ENCODE measurements at places on chromosomes 1 and 21. TPM values are rescaled to one million over a fixed set of nuclear protein-coding genes. Genes with fewer than 3 reads are reported as not detected.

Gene C4BPB
- total RNA-seq: 2.2 TPM

Gene SCNM1
- total RNA-seq: 57.0 TPM

Gene CLCN6
- 10.8 TPM for total RNA-seq

Gene ELAVL4
- not detected for total RNA-seq

Gene OR2M3
- not detected for total RNA-seq

Gene TRPM2
- total RNA-seq: 3.7 TPM

Gene C21orf58
- total RNA-seq: 23.9 TPM

Gene FMN2
- total RNA-seq: not detected

GRCh38 chr1:215508311-215508710 is 58.8 kb upstream of the KCTD3 start:
- DNase-seq: no peak

DNA sequence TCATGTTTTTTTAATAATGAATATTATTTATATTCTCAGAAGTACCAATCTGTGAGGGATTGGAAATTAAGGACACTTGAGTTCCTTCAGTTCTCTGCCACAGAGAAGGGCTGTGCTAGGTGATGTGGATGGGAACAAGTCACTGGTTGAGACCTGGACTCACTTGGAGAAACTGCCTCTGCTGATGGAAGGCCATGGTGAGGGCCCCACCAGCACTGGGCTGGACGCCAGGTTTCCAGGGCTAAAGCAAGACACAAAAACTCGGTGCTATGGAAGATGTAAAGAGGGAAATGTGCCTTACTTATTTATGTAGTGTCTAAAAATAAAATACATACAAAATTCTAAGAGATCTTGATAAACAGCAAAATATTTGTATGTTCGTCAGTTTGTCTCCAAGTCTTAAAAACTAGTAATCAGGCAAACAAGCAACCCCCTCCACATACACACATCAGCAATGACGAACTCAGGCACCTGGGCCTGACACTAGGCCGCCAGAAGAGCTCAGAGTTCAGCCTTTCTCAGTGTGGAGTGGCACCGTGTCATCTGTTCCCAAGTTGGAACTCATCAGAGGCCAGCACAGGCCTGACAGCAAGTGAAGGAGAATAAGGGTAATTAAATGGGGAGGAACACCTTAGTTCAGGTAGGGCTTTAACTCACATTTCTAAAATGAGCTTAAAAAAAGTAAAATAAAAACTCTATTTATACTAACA is 19.6 kb downstream of the SIPA1L2 start:
- DNase-seq: no peak

GRCh38 chr1:20078171-20078651 is 8.2 kb downstream of the PLA2G5 start:
- no peak for DNase-seq

DNA sequence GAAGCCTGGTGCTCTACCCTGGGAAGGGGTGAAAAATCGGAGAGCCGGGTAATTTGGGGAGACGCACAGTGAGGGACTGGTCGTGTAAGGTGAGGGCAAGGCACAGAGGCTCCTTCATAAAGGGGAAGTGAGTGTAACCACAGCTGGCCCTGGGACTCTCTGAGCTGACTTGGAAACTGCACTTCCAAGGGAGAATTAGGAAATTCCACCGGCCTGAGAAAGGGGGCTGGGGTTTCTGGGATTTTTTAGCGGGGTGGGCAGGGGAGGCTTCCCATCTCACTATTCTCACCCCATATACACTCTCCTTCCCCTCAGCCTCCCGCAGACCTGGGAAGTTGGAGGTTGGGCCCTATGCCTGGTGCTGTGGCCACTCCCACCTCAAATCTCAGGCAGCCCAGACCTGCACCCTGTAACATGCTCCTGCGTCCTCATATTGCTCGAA is 88.3 kb upstream of the IPO9 start:
- DNase-seq: no peak

GRCh38 chr1:63414691-63415365 is 47.4 kb downstream of the ALG6 start:
- no peak for DNase-seq

GRCh38 chr1:33460947-33461629 is 11.4 kb upstream of the ZSCAN20 start:
- DNase-seq: no peak

- DNase-seq: no peak
Observed at GRCh38 chr1:195794225-195794624, 814.0 kb downstream of the KCNT2 start.

DNA sequence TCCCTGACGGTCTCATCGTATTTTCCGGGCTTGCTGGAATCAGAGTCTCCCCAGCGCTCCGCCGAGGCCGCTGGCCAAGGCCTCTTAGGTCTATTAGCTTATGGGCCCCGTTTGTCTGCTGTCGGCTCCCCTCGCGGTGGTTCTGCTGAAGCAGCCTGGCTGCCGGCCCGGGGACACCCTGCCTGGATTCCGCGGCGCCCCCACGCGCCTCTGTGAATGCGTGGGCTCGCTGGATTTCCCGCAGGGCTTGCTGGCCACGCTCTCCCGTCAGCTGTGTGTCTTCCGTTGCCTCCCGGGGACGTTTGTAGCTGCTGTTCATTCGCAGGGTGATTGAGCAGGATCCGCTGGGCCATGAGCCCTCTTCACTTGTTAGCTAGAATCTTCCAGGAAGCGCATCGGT is 8.4 kb downstream of the LRRC3 start:
- no peak for DNase-seq

- no peak for DNase-seq
Observed at GRCh38 chr1:36248250-36248894, 24.1 kb downstream of the THRAP3 start.

- DNase-seq: no peak
Observed at GRCh38 chr21:34852448-34852847, 183.7 kb downstream of the CLIC6 start.

- DNase-seq: no peak
Observed at GRCh38 chr1:104163912-104164476, 414.3 kb downstream of the AMY1C start.

- no peak for DNase-seq
Observed at GRCh38 chr1:109185357-109185756, 28.4 kb upstream of the SARS1 start.

DNA sequence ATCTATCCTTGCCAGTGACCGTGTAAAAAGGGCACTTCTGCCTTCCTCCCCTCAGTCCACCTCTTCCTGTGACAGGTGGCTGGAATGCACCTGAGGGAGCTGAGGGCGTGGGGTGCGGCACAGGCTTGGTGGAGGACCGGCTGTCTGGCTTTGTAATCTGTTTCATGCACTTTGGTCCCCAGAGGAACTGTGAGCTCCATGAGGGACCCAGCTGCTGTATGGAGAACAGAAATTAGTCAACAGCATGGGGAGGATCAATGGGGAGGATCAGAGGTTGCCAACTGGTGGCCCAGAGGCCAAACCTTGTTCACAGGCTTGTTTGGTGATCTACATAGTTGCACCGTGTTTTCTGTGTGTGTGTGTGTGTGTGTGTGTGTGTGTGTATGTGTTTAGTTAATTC is 19.0 kb upstream of the LUZP1 start:
- DNase-seq: no peak

- peak; percentile 45 for DNase-seq
Observed at GRCh38 chr1:199684686-199685273, 342.7 kb upstream of the NR5A2 start.

DNA sequence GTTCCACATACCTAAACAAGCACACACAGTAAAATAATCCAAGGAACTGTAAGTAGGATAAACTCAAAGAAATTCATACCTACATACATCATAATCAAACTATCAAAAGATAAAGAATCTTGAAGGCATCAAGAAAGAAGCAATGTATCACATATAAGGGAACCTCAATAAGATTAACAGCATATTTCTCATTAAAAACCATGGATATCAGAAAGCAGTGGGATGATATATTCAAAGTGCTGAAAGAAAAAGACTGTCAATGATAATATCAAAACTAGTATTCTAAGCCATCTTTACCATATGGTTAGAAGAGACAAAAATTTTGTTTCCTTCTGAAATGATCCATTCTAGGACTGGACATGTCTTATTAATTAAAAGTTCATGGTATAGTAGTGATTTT is 37.1 kb upstream of the ADAM30 start:
- no peak for DNase-seq

GRCh38 chr1:158998037-158998780 is 11.5 kb upstream of the IFI16 start:
- no peak for DNase-seq

GRCh38 chr1:70318191-70318590 is 36.3 kb downstream of the ANKRD13C start:
- no peak for DNase-seq

DNA sequence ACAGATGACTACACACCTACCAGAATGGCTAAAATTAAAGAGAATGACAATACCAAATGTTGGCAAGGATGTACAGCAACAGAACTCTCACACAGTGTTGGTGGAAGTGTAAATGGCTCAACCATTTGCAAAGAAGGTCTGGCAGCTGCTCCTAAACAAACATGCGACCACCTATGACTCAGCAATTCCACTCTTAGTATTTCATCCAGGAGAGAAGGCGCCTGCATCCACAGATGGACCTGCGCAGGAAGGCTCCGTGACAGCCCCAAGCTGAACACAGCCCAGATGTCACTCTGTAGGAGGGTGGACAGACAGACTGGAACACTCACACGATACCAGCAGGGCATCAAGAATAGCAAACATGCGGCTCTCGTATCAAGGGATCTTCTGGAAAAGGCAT is 6.7 kb downstream of the PTTG1IP start:
- no peak for DNase-seq

DNA sequence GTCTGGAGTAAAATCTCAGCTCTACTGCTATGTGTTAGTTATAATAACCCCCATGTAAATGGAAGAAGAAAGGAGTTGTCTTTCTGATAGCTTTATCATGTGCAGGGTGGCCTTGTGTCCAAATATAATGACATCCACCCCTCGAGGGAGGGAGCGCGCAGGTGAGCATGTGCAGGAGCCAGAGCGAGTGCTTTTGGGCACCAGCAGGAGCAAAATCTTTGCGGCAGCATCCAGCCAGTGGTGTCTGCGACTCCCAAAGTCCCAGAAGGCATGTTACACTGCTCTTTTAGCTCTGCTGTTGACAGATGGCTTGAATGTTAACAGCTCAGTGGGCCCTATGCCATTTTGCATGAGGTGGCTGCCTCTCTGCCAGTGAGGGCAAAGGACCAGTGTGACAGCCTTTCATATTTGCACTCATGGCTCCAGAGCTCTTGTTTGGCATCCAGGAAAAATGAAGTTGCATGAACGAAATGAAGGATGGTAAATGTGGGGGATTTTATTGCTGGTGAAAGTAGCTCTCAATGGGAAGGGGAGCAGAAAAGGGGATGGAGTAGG is 146.7 kb downstream of the HMCN1 start:
- DNase-seq: no peak

DNA sequence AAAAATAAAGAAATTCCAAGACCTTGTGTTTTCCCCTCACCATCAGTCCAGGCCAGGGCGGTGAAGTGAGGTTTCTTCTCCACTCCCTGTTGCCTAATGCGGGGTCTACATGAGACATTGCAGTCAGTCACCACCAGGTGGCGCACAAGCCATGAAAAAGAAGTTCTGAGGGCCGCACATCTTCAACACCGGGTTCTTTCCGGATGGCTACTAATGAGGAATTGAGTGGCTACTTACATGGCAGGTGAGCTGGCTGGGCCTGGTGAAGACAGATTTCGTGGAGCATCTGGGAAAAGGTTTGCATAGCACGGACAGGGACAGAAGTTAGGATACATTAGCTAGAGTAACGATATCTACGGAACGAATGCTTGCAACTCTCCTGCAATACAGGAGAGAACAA is 15.8 kb upstream of the S100A11 start:
- peak; percentile 92 for DNase-seq

DNA sequence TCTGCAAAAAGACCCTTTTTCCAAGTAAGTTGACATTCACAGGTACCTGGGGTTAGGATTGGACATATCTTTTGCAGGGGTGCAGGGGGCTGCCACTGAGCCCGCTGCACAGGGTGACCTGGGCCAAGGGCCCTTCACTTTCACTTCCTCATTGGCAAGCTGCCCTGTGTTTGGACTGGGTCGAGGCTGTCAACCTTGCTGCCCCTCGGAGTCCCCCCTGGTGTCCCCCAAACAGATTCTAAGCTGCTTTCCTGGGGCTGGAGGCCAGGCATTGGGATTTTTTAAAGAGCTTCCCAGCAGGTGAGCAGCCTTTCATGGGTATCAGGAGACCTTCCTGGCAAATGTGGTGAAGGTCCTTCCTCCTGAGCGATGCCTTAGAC is 7.9 kb upstream of the UMODL1 start:
- peak; percentile 26 for DNase-seq

DNA sequence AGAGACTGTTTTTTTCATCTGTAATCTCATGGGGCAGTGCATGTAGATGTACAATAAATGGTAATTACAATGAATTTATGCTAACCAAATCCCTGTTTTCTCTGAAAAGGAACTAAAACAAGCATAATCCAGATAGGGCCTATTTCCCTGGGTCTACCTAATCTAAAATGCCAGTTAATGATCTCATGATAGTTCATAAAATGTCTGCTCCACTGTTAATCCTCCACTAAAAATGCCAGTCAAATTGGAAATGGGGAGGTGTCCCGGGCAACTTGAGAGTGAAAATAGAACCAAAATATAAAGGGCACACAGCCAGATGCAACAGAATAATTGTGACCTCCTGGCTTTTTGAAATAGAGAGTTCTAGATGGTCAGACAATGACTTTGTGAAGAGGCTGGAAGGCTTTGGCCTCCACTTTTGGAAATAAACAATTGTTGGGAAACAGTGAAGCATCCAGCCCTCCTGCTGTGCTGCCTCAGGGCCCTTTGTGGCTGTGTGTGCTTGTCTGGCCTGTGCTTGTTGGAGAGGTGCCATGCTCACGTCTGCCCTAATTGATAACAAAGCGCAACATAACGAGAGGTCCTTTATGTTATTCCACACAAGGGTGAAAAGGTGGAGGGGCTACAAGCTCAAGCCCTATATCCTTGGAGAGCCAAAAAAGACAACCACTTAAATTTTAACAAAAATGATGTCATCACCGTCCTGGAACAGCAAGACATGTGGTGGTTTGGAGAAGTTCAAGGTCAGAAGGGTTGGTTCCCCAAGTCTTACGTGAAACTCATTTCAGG is 97.7 kb downstream of the ATP5PO start:
- no peak for DNase-seq

DNA sequence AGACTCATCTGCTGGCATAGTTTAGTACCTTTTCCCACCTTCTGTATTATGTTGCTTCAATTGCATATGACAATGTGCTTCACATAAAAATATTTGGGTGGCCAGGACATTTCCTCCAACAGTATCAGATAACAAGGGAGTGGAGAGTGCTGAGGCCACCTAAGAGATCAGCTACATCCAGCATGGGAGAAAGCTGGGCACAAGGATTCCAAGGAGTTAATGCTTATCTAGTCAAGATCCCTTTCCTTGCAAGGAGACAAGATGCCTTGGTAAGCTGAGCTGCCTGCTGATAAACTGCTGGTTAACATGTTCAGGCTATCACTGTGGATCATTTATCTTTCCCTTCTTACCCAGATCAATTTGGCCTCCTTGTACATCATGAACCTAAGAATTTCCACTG is 5.4 kb downstream of the TACSTD2 start:
- no peak for DNase-seq
